ENCODE measurements at places on chromosomes 4 and X.
A peak's percentile ranks its signal among the peaks of the same experiment; 100 is the strongest.

DNA sequence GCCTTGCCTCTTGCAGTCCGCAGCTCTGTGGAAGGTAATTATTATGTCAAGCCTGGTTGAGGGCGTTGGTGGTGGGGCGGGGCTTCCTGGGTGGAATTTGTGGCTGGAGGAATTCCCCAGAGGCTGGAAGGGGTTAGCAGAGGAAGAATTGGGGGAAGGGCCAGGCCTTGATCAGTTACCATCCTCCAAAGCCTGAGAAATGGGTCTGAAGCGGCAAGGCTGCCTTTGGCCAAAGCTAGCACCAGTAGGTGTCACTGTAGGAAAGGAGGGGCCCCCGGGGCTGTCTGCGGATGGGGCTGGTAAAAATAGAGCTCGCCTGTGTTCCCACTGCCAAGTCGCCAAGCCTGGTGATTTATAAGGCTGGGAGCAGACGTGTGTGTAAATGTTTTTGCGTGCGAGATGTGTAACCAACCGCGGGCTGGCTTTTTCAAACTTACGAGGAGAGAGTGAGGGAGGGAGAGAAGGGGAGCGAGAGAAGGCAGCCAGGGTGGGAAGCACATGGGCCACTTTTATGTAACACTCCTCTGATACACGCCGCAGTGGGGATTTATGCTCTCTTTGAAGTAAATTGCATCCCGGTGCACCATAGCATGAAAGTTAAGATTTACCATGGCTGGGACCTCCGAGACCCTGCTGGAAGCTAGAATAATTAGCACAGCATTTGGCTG lies 367.0 kb downstream of the BCOR start:
- DNase-seq = peak; percentile 57

GRCh38 chr4:107366016-107366735 lies 330.1 kb upstream of the DKK2 start:
- no peak for DNase-seq

DNA sequence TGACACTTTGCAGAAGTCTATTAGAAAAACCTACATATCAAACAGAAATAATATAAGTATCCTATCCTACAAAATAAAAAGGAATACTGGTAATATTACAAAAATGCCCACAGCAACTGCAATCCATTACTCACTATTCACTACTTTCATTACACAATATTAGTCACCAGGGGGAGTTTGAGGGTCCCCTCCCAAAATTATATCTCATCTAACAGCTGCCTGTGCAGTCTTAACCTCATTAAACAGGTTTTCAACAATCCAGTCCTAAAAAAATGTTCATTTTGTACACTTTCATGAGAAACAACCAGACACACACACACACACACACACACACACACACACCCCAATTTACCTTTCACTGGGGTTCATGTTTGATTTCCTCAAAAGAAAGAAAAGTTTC lies 2.9 kb downstream of the CLOCK start:
- DNase-seq = no peak

GRCh38 chr4:171644430-171645057 lies 168.7 kb upstream of the GALNTL6 start:
- no peak for DNase-seq

GRCh38 chrX:3052860-3053259 lies 11.6 kb downstream of the ARSF start:
- no peak for DNase-seq

DNA sequence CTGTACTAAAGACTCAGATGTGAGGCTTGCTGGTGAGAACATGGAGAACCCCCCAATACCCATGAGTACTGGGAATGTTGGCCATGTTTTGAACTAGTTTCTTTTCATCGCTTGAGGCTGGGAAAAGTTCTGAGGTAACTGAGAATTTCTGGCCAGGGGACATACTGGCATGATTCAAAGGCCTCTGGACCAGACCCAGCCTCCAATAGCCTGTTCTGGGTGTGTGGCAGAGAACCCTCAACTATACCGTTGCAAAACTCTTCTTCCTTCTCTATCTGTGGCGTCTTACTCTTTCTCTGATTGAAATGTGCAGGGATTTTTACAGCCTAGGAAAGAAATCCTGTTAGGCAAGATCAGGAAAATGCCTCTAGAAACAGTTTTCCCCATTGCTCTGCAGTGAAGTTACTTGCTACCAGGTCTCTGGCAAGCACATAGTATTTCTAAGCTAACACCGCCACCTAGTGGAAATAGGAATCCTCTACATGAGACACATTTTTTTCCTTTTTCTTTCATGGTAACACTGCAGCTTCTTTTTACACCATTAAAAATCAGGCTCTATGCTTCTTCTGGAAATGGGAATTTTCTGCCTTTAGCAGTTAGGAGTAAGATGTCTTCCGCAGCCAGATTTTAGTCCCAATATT lies 170.7 kb upstream of the ZCCHC13 start:
- peak; percentile 9 for DNase-seq
